ENCODE measurements at places on chromosomes 7 and 10. TPM values are rescaled to one million over a fixed set of nuclear protein-coding genes. Genes with fewer than 3 reads are reported as not detected.

FAM20C gene
- total RNA-seq = 1.1 TPM

ABCC2 gene
- total RNA-seq = 0.70 TPM

TMEM26 gene
- not detected for total RNA-seq

URGCP gene
- 26.1 TPM for total RNA-seq

MBL2 gene
- total RNA-seq = not detected

NPFFR1 gene
- total RNA-seq = not detected

EN2 gene
- total RNA-seq = not detected

PCDH15 gene
- total RNA-seq = not detected

WIPF3 gene
- not detected for total RNA-seq

Data from activated naive CD8-positive, alpha-beta T cell treated with anti-CD3 and anti-CD28 coated beads for 36 hours (primary cell).